ENCODE measurements at places on chromosomes 12 and 14. TPM values are rescaled to one million over a fixed set of nuclear protein-coding genes. Genes with fewer than 3 reads are reported as not detected.
A peak's percentile ranks its signal among the peaks of the same experiment; 100 is the strongest.

GRCh38 chr14:71594821-71595220 lies 337.4 kb upstream of the RGS6 start:
- H3K27ac ChIP-seq = no peak overlapping the region
- DNase-seq = no peak
- H3K36me3 ChIP-seq = peaks cover 14% of the 10 kb centered on the region

The DHH gene
- total RNA-seq = not detected

GRCh38 chr12:109952160-109952858 lies 43.9 kb downstream of the GIT2 start:
- peaks cover 38% of the 10 kb centered on the region for H3K36me3 ChIP-seq
- H3K27ac ChIP-seq = no peak overlapping the region
- peaks cover under 1% of the 10 kb centered on the region for H3K4me1 ChIP-seq
- DNase-seq = no peak

GRCh38 chr12:90129366-90130030 lies 420.9 kb upstream of the ATP2B1 start:
- no peak for DNase-seq
- H3K4me1 ChIP-seq = no peaks in the 10 kb centered on the region
- no peak overlapping the region for H3K4me3 ChIP-seq
- no peak overlapping the region for H3K27ac ChIP-seq
- no peaks in the 10 kb centered on the region for H3K27me3 ChIP-seq

DNA sequence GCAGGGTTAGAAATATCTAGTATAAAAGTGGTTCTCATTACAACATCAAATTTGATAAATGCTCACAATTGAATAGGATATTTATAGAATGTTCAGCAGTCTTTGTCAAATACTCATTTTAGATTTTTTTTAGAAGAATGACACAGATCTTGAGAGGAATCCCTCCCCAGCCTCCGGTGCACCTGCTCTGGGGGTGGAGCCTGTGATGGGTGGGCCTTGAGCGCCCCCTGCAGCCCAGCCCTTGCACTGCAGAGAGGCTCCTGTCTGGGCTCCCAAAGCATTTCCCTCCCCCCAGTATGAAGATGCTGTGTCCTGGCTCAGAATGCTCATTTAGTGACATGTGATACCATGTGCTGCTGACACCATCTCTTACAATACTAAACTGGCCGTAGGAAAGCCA lies 792.3 kb downstream of the TMEM121 start:
- H3K4me3 ChIP-seq = no peak overlapping the region
- H3K36me3 ChIP-seq = peaks cover 89% of the 10 kb centered on the region
- no peaks in the 10 kb centered on the region for H3K4me1 ChIP-seq
- H3K27me3 ChIP-seq = no peaks in the 10 kb centered on the region
- no peak overlapping the region for H3K27ac ChIP-seq
- no peak for DNase-seq

The KRT72 gene
- total RNA-seq = 0.11 TPM

GRCh38 chr14:24212924-24213865 lies at the start of gene CHMP4A:
CHMP4A (minus strand) TSS chr14:24213488; CDS start chr14:24213439, 49 bp downstream.
- H3K27ac ChIP-seq = peak within 1 kb of the TSS; percentile 99
- no peaks in the 10 kb centered on the region for H3K27me3 ChIP-seq
- peak; percentile 97 for DNase-seq
- H3K4me3 ChIP-seq = peak within 1 kb of the TSS; percentile 96
- peaks cover 23% of the 10 kb centered on the region for H3K4me1 ChIP-seq

The MAP3K9 gene
- 28.0 TPM for total RNA-seq
